ENCODE measurements at places on chromosomes 5 and 9.

DNA sequence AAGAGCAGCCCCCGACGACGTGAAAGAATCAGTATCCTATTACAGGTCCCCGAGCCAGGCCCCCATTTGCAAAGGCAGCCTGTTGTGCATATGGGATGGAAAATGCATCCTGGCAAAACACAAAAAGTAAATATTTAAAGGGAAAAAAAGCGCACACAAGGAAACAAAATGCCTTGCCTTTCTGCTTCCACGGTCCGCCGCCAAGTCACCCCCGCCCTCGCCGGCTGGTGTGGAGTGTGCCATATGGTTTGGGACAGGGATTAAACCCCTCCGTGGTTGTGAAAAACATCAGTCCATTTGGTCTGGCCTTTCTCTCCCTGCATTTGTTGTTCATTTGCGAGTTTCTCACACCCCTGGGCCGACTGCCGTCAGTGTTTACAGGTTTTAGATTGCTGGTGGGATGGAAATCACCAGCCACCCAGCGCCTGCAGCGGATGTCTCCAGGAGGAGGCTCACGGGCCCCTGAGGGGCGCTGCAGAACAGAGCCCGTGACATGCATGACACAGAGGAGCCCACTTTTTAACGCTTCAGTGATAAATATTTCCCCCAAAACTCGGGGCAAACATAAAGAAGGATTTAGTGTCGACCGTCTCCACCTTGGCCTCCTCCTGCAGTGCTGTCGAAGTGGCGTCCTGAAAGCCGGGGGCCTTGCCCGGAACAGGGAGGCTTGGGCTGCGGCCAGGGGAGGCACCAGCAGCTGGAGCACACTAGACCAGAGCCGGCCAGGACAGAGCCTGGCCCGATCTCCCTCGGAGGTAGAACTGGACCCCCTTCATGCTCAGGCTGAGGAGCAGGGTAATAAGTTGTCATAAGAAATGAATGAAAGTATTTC is 161.5 kb downstream of the HSD17B3 start:
- DNase-seq: no peak

DNA sequence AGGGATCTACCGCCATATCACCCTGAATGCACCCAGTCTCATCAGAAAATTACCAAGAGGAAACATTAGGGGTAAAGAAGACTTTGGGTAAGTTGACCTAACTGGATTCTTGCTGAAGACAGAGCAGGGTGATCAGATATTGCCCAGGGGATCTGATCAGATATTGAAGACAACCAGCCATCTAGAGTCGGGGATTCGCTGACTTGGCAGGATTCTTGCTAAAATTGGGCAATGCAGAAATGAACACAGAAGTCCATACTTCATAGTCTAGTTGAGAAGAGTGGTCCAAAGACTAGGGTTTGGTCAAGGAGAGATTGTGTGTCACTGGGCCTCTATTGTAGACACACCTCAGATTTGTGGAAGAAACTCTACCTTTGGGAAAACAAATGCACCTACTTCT is 107.2 kb downstream of the SV2C start:
- DNase-seq: no peak

DNA sequence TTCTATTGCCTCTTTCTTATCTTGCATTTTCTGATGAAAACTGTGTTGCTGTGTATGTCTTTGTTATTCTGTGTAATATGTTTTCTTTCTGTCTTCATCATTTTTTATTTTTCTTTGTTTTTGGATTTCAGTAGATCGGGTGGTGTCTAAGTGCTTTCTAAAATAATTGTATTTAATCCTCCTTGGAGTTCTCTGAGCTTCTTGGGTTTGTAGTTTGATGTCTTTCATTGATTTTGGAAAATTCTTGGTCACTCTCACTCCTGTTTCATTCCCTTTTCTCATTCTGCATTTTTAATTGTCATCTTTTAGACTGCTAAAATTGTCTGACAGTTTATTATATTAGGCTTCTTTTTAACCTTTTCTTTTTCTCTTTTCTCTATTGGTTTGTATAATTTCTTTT is 560.5 kb downstream of the IRX1 start:
- no peak for DNase-seq

DNA sequence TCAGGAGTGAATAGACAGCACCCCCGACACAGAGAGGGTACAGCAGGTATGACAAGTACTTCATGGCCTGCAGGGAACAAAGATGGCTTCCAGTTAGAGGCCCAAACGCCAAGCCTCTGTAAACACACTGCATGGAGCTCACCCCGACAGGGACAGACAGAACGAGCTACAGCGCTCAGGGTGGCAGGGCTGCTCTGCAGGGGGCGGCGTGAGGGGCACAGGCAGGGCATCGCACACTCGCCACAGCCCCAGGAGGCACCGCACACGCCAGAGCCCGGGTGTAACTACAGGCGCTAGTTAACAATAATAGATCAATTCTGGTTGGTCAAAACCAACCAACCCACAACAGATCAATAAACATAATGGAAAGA is 21.1 kb downstream of the CLPTM1L start:
- DNase-seq: no peak

DNA sequence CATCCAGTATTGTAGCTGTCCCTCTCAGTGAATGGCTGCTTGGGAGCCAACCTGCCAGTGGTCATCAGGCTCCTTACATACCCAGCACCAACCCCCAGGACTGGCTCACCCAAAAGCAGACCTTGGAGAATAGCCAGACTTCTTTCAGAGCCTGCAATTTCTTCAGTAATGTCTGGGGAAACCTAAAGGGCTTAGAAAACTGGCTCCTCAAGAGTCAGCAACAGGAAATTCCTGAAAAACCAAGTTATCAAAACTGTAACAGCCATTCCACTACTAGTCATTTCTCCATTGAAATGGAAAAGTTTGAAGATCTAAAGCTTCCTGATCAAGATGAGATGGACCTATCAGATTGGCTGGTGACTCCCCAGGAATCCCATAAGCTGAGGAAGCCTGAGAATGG is 12.3 kb upstream of the STING1 start:
- DNase-seq: no peak

Data from CD4-positive, alpha-beta T cell treated with Interleukin-21 for 1 hour (primary cell).